ENCODE measurements at places on chromosomes 11 and 22.

- DNase-seq, result peak; percentile 60
Observed at GRCh38 chr11:10858439-10859325, 829 bp upstream of the ZBED5 start.

DNA sequence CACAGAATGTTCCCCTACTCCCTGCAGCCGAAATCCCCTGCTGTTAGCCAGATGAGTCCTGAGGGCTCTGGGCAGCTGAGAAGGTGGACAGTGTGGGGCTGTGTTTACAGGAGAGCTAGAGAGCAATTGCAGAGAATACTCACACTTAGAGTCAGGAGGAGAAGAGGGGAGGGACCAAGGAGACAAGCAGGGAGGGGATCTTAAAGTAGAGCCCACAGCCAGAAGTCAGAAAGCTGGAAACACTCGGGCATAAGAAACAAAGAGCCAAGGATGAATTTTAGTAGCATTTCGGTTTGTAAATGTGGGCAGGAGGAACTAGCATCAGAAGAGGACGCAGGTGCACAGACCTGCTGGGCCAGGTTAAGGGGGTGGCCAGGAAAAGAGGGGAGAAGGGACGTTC is 1435.9 kb downstream of the BRD1 start:
- DNase-seq, result no peak

GRCh38 chr22:50481045-50481439 is 301 bp upstream of the ADM2 start:
- no peak for DNase-seq

- DNase-seq, result peak; percentile 65
Observed at GRCh38 chr22:30232716-30233218, 13.8 kb downstream of the LIF start.

- DNase-seq, result no peak
Observed at GRCh38 chr22:36077271-36077670, 48.6 kb upstream of the RBFOX2 start.

GRCh38 chr11:8168485-8169257 is at the start of gene RIC3:
RIC3 (minus strand) TSS chr11:8169025; CDS start chr11:8168989, 36 bp downstream.
- no peak for DNase-seq

Measured in iris pigment epithelial cell (primary cell).